Spinal cord (tissue), 10 donors: ENCODE measurements at places on chromosomes 1 and 21.

GRCh38 chr1:168148916-168149315 lies 12.2 kb upstream of the GPR161 start:
- no peaks in the 10 kb centered on the region for H3K4me1 ChIP-seq
- no peak overlapping the region for H3K4me3 ChIP-seq
- H3K27me3 ChIP-seq = no peaks in the 10 kb centered on the region

- H3K27me3 ChIP-seq = no peaks in the 10 kb centered on the region
- peaks cover 17% of the 10 kb centered on the region for H3K4me1 ChIP-seq
- H3K4me3 ChIP-seq = no peak overlapping the region
- peaks cover 25% of the 10 kb centered on the region for H3K36me3 ChIP-seq
- DNase-seq = no peak
Observed at GRCh38 chr1:230356869-230357794, 69.0 kb downstream of the PGBD5 start.

- no peak overlapping the region for H3K27ac ChIP-seq
- no peak overlapping the region for H3K4me3 ChIP-seq
- H3K4me1 ChIP-seq = peaks cover 7% of the 10 kb centered on the region
- DNase-seq = no peak
- H3K36me3 ChIP-seq = peaks cover 16% of the 10 kb centered on the region
- no peaks in the 10 kb centered on the region for H3K27me3 ChIP-seq
Observed at GRCh38 chr1:15973772-15974171, 2.1 kb downstream of the ZBTB17 start.

- no peaks in the 10 kb centered on the region for H3K4me1 ChIP-seq
- H3K27me3 ChIP-seq = no peaks in the 10 kb centered on the region
- no peak overlapping the region for H3K4me3 ChIP-seq
- no peak for DNase-seq
Observed at GRCh38 chr1:69076631-69077030, 491.1 kb upstream of the LRRC7 start.

DNA sequence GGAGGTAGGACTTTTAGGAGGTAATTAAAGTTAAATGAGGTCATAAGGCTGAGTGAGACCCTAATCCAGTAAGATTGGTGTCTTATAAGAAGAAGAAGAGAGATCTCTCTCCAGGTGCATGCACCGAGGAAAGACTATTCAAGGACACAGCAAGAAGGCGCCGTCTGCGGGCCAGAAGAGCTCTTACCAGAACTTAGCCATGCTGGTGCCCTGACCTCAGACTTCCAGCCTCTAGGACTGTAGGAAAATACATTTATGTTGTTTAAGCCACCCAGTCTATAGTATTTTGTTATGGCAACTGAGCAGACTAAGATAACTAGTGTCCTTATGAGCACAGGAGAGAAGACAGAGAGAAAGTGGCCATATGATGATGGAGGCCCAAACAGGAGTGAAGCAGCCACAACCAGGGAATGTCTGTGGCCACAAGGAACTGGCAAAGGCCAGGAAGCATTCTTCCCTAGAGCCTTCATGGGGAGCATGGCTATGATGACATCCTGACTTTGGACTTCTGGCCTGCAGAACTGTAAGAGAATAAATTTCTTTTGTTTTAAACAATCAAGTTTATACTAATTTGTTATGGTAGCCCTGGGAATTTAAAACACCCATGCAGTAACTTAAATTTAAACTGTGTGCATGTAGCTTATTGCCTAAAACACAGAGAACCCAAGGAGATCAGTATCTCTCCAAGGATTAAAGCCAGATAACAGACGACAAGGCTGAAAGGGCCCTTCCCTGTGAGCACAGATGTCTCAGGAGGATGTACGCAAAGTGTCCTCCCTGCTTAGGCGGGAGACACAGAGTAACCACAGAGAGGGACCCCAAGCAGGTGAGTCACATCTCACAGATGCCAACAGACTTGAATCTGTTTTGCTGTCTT lies 9.9 kb upstream of the CD58 start:
- no peaks in the 10 kb centered on the region for H3K27me3 ChIP-seq
- no peak for DNase-seq
- H3K36me3 ChIP-seq = peaks cover 17% of the 10 kb centered on the region
- no peak overlapping the region for H3K27ac ChIP-seq
- H3K4me3 ChIP-seq = no peak overlapping the region
- peaks cover 6% of the 10 kb centered on the region for H3K4me1 ChIP-seq

DNA sequence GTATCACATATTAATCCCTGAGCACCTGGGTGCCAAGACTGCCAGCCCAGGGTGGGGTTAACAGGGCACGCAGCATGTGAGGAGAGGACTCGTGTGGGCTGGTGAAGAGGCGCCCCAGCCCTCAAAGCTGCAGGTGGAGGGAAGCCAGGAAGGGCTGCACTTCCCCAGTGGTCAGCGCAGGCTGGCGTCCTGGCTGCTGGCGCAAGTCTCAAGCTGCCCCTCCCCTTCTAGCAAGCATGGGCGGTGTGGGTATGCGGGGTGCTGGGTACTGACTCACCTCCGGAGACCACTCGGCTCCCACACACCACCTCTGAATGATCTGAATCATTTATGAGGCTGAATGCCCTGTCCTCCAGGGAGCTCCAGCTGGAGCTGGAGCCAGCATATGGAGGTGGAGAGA lies 44.0 kb downstream of the EIF2D start:
- no peak for DNase-seq
- H3K27ac ChIP-seq = no peak overlapping the region
- peaks cover 6% of the 10 kb centered on the region for H3K4me1 ChIP-seq
- no peaks in the 10 kb centered on the region for H3K27me3 ChIP-seq
- no peak overlapping the region for H3K4me3 ChIP-seq
- H3K36me3 ChIP-seq = no peaks in the 10 kb centered on the region

DNA sequence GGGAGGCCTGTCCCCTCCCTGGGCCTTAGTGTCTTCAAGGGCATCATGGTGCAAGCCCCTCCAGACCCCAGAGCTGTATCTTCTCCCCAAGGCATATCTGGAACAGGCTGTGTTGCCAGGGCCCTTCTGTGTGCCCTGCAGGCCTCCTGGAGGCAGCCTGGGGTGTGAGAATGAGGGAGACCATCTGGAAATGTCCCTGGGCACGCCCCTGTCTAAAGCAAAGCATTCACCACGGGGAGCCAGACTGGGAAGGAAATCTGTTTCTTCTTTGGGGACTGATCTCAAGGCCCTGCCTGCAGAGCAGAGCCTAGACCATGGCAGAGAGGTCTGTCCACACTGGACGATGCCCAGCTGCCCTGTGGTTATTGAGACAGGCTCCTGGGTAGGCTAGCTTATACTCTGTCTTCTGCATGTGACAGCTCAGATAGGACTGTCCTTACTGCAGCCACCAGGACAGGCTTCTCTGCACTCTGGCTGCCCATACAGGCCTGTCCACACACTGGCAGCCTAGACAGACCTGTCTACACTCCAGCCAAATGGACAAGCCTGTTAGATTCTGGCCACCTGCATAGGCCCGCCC lies 24.6 kb downstream of the PODN start:
- no peaks in the 10 kb centered on the region for H3K27me3 ChIP-seq
- peaks cover 2% of the 10 kb centered on the region for H3K36me3 ChIP-seq
- DNase-seq = no peak
- H3K4me3 ChIP-seq = no peak overlapping the region
- no peak overlapping the region for H3K27ac ChIP-seq

- H3K27ac ChIP-seq = no peak overlapping the region
- no peaks in the 10 kb centered on the region for H3K27me3 ChIP-seq
- no peak for DNase-seq
- H3K4me3 ChIP-seq = no peak overlapping the region
- no peaks in the 10 kb centered on the region for H3K36me3 ChIP-seq
Observed at GRCh38 chr1:110540891-110541685, 22.1 kb upstream of the KCNA10 start.
